Thoracic aorta (tissue), 2 donors: ENCODE measurements at places on chromosomes 13 and 19.

DNA sequence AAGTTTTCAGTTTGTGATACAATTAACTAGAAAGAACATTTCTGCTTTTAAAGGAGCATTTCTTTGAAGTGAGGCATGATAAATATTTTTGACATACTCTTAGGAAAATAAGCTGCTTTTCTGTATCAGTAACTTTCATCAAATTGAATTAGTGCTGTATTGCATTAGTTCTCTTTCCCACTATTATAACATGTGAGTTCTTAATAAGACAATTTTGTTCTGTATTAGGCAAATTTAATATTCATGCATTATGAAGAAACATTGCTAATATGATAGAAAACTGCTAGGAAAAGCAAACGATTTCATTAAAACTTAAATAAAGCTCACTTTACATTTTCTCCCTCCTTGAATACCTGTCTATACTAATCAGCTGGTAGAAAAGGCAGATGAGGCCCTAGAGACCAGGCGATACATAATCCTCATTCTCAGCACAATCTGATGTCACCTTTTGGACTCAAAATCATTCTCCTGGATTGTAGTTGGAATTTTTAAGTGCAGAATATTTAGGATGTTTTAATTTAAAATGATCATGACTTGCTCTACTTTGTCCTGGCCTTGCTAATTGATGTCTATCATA lies 1636.8 kb downstream of the PCDH9 start:
- no peak for DNase-seq

DNA sequence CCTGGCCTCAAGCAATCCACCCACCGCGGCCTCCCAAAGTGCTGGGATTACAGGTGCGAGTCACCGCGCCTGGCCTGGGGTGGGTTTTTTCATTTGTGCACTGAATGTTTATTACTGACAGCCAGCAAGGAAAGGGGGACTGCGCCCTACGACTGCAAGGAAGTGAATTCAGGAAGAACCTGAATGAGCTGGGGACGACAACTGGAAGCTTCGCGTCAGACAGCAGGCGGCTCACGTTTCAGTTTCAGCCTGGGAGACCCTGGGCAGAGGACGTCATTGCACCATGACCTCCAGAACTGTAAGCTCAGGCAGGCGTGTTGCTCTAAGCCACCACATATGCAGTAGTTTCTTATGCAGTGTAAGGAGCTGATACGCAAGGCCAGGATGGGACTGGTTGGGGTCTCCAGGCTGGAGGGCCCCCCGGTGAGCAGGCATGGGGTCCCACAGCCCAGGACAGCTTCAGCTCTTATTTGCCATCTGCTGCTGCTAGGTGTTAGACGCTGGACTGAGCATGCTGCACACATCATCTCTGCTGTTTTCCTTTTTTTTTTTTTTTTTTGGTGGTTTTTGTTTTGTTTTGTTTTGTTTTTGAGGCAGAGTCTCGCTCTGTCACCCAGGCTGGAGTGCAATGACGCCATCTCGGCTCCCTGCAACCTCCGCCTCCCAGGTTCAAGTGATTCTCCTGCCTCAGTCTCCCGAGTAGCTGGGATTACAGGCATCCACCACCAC lies 66.6 kb downstream of the GADD45B start:
- DNase-seq, result no peak

GRCh38 chr19:39915848-39916215 lies 18.6 kb downstream of the FCGBP start:
- no peak for DNase-seq

DNA sequence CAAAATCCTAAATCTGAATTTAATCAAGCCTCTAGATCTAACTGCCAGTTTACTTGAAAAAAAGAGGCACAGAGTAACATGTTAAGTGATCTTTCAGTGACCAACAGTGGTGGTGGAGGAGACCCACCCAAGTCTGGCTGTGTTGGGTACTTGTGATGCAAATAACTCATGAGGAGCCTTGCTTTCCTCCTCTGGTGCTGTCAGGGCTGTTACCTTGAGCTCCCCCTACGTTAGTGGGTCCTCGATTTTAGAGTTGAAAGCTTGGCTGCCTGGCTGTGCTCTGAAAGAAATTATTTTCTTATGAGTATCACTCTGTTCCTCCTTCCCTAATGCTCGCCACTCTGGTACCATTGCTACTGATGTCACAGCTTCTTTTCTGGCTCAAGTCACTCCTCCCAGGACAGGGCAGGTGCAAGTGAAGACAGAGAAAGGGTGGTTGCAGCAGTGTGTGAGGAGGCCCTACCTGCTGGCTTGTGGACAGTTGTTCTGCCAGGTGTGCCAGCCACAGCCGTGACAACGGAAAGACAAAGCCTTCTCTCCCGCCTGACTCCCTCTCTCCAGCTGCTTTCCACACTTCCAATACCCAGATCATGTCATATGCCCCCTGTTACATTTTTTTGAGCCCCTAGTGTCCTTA lies 6.5 kb upstream of the SUPT20H start:
- DNase-seq, result no peak

GRCh38 chr19:54273821-54274220 lies 7.1 kb downstream of the LILRB2 start:
- DNase-seq, result no peak

GRCh38 chr13:31485183-31485582 lies 254.1 kb upstream of the RXFP2 start:
- no peak for DNase-seq

GRCh38 chr13:37769078-37769477 lies 100.5 kb downstream of the TRPC4 start:
- DNase-seq, result no peak

DNA sequence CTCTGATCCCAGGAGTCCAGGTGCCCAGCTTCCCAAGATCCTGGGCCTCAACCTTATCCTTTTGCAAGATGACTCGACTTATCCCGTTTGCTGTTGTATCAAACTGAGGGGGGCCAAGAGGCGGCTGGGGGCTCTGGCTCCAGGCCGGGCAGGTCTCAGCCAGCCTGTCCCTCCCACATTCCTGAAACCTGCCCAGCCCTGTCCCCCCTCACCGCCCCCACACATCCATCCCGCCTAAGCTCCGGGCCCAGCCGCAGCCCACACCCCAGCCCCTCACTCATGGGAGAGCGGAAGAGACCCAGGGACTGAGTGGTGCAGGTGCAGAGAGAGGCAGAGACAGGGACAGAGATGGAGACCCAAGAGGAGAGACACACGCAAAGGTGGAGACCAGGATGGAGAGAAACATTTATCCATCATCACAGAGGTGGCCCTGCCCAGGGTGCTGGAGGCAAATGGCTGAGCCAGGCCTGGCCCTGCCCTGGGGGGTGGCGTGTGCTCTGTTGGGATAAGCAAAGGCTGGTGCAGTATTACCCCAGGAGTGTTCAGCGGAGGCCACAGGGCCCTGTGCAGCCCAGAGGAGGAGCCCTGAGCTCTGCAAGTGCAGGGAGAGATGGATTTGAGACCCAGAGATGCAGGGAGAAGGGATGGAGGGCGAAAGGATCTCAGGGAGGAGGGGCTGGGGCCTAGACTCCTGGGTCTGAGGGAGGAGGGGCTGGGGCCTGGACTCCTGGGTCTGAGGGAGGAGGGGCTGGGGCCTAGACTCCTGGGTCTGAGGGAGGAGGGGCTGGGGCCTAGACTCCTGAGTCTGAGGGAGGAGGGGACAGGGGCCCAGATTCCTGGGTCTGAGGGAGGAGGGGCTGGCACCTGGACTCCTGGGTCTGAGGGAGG lies 1.6 kb downstream of the BCAM start:
- DNase-seq, result no peak

GRCh38 chr13:51003642-51004041 lies 94.1 kb downstream of the RNASEH2B start:
- no peak for DNase-seq

- DNase-seq, result no peak
Measured at GRCh38 chr13:94128430-94128829, 351.1 kb downstream of the DCT start.

GRCh38 chr19:37594982-37595382 lies 306 bp downstream of the ZNF540 start:
- DNase-seq, result peak; percentile 37

DNA sequence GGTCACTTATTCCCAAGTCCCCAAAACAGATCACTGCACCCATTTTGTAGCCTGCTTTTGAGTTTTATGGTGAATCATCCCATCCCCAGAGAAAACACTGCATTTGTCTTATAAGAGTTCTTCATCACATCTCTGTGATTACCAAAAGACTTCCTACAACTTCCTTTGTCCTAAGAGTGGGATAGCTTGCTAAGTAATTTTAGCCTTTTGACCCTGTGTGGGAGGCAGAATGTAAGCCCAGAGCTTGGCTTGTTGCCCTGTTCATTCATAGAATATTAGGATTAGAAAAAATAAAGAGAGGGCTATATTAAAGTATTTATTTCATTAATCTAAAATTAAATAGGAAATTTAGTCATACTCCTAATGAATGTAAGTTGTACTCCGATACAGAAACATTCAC lies 213.3 kb downstream of the MZT1 start:
- no peak for DNase-seq

GRCh38 chr19:51272183-51272810 lies 21.4 kb downstream of the SIGLECL1 start:
- no peak for DNase-seq

GRCh38 chr19:39506944-39507714 lies 7.8 kb upstream of the SELENOV start:
- no peak for DNase-seq

- DNase-seq, result no peak
Measured at GRCh38 chr19:48330012-48330681, 4.8 kb downstream of the EMP3 start.

DNA sequence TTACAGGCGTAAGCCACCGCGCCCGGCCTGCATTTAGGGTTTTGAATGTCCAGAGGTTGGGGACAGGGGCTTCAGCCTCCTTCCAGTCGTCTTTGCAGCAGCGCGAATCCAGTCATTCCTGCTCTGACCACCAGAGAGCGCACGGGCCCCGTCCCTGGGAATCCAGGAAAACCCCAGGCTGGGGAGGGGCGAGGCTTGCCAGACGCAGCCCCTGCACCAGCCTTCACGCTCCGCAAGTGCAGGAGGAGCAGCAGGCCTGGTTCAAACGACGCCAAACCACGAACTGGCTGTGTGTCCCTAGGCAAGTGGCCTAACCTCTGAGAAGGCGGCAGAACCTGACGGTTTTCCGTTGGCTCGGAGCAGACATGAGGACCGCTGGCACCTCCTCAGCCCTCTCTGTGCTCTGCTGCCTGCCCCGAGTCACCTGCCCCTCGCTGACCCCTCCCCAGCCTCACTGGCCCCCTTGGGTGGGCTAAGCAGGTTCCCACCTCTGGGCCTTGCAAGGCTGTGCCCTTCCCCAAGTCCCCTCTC lies 2.0 kb upstream of the RNF126 start:
- DNase-seq, result peak; percentile 41

GRCh38 chr13:51740698-51741097 lies 63.3 kb downstream of the DHRS12 start:
- no peak for DNase-seq

- DNase-seq, result no peak
Measured at GRCh38 chr13:100125946-100126345, 37.1 kb downstream of the PCCA start.

- DNase-seq, result no peak
Measured at GRCh38 chr19:49390131-49390928, 2.3 kb downstream of the KASH5 start.

GRCh38 chr13:67474115-67474514 lies 244.0 kb upstream of the PCDH9 start:
- no peak for DNase-seq

DNA sequence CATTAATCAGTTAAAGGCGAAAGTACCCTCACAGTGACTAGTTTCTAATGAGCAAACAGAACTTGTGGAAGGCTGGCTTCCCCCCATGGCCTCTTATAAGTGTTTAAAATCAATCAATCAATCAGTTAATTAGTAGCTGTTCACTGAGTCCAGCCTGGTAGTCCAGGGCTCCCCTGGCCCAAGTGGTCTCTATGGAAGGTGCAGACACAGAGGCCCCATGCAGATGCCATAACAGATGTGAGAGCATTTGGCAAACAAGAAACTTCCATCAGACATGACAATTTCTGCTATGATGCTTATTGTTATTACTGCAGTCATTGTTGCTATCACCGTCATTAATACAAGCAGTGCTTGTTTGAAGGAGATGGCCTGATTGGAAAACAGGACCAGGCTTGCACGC lies 179.0 kb upstream of the TSHZ3 start:
- DNase-seq, result no peak

GRCh38 chr13:48231080-48231479 lies 1.9 kb upstream of the ITM2B start:
- no peak for DNase-seq

DNA sequence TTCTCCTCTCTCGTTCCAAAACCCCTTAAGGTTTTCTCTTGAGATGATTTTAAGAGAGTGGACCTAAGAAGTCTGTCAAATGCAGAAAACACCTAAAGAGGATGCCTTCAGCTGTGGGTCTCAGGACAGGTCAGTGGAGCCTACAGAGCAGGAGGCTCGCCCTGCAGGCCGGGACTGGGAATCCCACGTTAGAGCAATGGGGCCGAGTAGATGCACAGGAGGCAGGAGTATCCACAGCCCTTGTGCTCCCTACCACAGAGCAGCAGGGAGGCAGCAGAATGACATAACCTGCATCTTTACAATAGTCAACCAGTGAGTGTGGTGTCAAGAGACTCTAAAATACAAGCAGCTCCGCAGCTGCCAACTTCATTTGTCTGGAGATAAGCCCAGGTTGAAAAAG lies 229.4 kb downstream of the MTUS2 start:
- no peak for DNase-seq

GRCh38 chr19:18878858-18879578 lies 16.9 kb downstream of the CERS1 start:
- no peak for DNase-seq

- DNase-seq, result no peak
Measured at GRCh38 chr13:72397265-72397664, 330.2 kb downstream of the MZT1 start.

DNA sequence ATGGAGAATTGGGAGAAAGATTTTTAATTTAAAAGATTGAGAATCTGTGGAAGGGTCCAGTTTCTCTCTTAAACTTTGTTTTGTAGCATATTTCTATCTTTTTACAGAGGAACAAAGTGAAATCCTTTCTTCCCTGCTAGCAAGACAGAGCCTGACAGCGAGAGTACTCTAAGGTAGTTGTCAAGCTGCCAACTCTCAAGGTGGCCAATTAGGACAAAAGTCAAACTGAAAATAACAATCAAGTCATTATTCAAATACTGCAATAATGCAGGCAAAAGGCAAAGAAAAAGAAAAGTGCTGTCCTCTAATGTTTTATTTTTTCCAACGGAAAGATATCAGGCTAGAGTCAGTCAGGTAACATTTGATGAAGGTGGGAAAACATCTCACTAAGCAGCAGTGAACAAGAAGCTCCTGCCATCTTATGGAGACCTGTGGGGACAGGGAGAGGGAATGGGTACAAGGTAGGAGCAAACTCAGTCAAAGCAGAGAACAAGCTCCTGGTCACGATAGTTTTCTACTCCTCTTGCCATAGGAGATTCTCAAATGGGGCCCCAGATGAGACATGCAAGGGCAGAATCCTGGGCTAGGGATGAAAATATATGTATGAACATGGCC lies 801.9 kb upstream of the SLITRK1 start:
- DNase-seq, result no peak
